Activated CD8-positive, alpha-beta memory T cell treated with anti-CD3 and anti-CD28 coated beads for 1 hour (primary cell): ENCODE measurements at places on chromosomes 1 and 21.

DNA sequence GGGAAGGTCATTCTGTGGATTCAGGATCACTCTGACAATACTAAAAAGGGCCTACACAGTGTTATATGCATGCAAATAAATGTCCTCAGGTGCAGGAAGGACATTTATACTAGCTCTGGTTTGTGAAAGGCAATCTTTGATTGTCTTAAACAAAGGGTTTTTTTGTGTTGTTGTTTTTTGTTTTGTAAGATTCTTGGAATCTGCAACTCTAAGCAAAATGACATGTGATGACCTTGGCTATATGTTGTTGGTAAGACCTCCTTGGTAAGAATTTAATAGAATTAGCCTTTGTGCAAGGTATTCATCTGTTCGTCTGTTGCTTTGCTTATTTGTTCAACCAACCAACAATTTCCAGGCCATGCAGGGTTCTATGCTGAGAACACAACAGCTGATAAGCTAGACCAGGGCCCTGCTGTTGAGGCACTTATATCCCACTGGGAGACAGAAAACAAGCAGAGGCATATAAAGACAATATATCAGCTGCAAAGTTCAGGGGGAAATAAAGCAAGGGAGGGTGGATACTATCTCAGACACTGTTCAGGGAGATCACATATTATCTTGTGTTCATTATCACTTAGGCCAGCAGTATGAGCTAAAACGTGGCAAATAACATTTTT lies 60.3 kb downstream of the FH start:
- DNase-seq: no peak

DNA sequence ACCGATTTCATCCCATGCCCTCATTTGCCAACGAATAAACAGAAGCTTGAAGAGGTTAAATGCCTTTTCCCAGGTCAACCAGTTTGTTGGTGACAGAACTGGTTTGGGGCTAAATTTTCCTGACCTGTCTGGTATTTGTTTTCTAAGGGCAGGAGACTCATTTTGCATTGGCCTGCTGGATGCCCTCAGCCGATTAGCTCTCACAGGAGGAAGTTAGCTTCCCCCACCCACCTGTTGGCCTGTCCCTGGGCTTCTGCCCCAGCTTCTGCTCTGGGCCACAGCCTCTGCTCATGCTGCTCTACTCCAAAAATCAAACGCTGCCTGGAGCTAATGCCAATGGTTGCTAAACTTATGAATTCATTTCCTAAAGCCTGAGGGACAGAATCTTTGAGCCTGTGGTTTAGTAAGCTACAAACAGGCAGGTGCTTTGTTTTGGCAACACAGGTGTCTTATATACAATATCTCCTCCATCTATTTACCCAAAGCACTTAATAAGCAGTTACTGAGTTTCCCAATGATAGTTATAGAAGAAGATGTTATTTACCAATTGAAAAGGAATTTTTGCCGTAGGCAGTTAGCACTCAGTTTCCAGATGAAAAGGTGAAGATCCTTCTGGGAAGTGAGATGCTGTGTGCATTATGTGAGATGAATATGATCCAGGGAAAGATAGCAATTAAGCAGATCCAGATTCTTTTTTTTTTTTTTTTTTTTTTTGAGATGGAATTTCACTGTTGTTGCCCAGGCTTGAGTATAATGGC lies 82.3 kb downstream of the TM2D1 start:
- no peak for DNase-seq

- DNase-seq: no peak
Measured at GRCh38 chr1:1989102-1989542, 14.5 kb downstream of the CFAP74 start.

GRCh38 chr1:219958875-219959417 lies 30.6 kb upstream of the SLC30A10 start:
- DNase-seq: no peak

DNA sequence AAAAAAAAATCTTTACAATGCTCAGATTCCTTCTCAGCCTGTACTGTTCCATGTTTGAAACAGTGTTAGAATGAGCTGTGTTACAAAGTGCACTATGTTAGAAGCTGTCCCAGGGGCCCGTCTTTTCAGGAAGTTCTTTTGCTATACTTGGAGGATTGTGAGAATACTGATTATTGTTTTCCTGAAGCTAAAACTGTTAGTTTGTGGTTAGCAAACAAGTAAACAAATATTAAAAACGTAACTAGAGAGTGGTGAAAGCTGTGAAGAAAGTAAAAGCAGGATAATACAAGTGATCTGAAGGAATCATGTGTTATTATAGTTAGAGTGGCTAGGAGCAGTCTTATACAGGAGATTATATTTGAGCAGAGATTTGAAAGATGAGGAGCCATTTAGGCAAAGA lies 35.6 kb downstream of the CAMSAP2 start:
- DNase-seq: no peak

DNA sequence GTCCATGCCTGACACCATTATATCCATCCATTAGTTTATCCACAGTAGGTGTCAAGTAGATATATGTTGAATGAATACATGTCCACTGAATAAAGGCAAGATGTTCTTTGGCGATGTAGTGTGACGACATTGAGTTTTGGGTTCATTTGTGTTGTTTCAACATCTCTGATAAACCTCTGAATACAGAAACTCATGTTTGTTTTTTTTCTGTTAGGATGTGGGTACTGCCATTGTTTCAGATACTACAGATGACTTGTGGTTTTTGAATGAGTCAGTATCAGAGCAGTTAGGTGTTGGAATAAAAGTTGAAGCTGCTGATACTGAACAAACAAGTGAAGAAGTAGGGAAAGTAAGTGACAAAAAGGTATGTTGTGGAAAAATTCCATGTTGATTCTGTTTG lies 28.1 kb downstream of the MDM4 start:
- no peak for DNase-seq

GRCh38 chr1:245181158-245181517 lies 26.4 kb downstream of the KIF26B start:
- no peak for DNase-seq

- no peak for DNase-seq
Measured at GRCh38 chr1:117087686-117088085, 27.6 kb downstream of the TTF2 start.

GRCh38 chr1:81296601-81297000 lies 504.1 kb upstream of the ADGRL2 start:
- DNase-seq: no peak

DNA sequence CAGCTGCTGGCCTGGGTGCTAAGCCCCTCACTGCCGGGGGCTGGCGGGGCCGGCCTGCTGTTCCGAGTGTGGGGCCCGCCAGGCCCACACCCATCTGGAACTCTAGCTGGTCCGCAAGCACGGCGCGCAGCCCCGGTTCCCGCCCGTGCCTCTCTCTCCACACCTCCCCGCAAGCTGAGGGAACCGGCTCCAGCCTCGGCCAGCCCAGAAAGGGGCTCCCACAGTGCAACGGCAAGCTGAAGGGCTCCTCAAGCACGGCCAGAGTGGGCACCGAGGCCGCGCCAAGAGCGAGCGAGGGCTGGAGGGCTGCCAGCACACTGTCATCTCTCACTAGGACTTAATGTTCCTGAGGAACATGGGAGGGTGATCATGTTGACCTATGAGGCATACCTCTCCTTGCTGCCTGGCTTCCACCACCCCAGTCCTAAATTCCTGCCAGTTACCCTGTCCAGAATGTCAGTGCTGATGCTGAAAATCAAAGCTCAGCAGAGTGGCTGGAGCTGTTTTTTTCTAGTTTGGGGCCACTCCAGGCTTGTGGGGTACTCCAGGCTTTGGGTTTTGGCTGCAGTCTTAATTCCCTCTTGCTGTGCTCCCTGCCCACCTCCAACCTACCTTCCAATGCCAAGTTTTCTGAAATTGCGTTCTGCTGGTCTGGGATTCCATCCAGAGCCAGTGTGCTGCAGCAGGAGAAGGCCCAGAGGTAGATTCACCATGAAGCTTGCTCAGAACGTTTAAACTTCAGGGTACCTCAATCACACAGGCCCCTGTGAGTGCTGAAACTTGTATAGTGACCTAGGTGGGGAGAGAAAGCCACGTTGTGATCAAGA lies 44.2 kb upstream of the LPGAT1 start:
- no peak for DNase-seq

DNA sequence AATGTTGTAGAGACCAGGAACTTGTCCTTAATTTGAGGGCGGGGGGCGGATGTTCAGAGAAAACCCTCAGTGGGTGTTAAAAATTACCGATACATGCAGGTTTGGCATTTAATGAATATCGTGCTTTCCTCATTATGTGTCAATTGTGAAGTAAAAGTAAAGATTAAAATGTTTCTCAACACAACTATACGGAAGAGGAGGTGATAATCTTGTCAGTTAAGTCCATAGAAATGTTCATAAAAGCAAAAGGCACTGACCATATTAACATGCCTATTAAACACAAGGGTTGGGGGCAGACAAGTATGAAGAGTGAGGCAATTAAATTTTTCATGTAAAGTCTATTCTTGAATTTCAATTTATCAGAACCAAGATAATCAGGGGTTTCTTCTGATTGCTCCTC lies 1.3 kb downstream of the BRINP3 start:
- DNase-seq: no peak

- DNase-seq: no peak
Measured at GRCh38 chr21:31343680-31344480, at the start of gene TIAM1. Gene TIAM1, minus strand, starts transcription at chr21:31344261. Its CDS starts 77,289 bp downstream, at chr21:31266972.

- DNase-seq: no peak
Measured at GRCh38 chr1:64133036-64133435, 70.4 kb upstream of the UBE2U start.

- DNase-seq: no peak
Measured at GRCh38 chr1:6756457-6756856, 28.8 kb upstream of the CAMTA1 start.

DNA sequence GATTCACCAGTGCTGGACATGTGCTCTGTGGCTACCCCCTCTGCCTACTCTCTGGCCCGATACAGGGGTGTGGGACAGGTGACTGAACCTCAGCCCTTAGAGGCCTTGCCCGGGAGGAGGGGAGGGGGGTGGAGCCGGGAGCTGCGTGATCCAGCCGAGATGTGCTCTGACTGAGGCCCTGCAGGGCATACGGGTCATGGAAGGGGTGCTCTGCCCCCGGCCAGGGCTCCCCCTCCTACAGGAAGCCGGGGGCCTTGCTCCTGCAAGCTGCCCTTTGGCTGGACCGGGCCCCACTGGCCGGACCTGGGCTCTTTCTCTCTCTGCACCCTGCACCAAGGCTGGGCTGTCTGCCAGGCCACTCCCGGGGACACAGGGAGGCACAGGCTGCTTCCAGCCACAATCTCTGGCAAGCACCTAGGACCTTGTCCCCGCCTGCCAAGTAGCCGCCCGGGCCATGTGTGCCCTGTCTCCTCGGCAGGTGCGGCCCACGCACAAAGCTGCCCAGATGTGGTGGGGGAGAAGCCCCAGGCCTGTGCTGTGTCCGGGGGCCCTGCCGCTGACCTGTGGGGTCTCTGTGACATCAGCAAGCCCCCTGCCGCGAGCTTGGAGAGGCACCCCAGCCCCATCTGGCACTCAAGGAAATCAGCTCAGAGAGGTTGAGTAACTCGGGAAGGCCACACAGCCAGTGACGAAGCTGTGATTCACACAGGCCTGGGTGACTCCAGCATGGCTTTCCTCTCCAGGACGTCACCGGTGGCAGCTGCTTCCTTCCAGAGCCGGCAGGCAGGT lies 1.5 kb downstream of the SCNN1D start:
- DNase-seq: no peak

DNA sequence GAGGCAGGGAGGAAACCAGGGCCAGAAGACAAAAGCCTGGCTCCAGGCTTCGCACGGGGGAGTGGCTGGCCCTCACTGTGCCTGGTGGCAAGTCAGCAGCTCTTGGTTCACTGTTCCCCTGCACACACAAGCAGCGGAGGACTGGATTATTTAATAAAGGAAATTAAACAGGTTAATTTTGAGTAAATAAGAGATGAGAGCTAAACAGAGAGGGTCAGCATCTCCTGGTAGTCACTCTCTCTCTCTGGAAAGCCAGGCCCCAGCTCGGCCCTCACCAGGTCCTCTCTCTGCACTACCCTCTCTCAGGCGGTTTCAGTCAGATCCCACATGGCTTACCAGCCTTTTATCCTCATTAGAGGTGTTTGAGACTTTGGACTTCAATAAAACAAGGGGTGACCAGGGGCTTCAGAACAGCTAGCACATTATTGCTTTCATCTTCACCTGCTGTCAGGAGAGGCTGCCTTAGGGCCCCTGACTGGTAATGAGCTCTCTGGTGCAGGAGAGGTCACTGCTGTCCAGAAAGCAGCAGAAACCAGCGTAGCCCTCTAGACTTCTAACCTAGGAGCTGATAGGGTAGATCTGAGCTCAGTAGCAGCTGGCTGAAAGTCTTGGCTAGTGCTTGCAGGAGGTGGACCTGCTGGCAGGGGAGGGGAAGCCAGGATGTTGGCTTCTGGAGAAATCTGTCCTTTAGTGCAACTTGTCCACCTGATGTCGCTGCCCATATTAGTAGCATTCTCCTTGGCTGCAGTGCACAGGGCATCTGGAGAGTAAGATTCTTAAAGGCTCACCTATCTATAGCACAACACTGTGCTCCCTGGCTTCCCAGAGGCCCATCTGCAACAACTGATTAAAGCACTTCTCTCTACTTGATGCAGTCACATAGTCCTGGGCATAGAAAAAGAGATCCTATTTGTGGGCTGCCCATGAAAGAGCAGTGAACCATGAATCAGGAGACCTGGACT lies 45.9 kb downstream of the SYT6 start:
- DNase-seq: no peak
